Endothelial cell (in vitro differentiated cells): ENCODE measurements at places on chromosomes 13 and 19. TPM values are rescaled to one million over a fixed set of nuclear protein-coding genes. Genes with fewer than 3 reads are reported as not detected.

The GPR4 gene
- 13.5 TPM for total RNA-seq

DNA sequence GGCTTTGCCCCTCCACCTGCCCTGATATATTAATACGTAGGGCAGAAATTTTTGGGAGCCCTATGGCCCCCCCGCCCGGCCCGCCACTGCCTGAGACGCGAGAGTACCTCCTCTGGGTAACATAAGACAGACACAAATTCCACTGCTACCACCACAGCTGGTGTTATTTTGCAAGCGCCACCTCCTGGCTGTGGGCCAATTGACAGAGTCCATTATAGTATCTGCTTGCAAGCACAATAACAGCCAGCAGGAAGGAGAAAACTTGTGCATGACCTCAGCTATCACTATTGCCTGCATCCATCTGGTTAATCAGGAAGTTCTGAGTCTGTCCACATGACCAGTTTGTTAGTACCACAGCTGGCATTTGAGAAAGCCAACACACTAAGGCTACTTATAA is 25.3 kb upstream of the OR10H2 start:
- no peak for DNase-seq
- peaks cover 3% of the 10 kb centered on the region for H3K27me3 ChIP-seq
- H3K4me1 ChIP-seq, result no peaks in the 10 kb centered on the region
- no peak overlapping the region for H3K27ac ChIP-seq
- H3K4me3 ChIP-seq, result no peak overlapping the region

GRCh38 chr13:110799246-110800236 is 86.0 kb downstream of the ING1 start:
- no peak overlapping the region for H3K4me3 ChIP-seq
- H3K4me1 ChIP-seq, result peaks cover 14% of the 10 kb centered on the region
- H3K27me3 ChIP-seq, result peaks cover 3% of the 10 kb centered on the region
- peaks cover 2% of the 10 kb centered on the region for H3K36me3 ChIP-seq

- no peak for DNase-seq
- no peaks in the 10 kb centered on the region for H3K36me3 ChIP-seq
- H3K4me1 ChIP-seq, result peaks cover 5% of the 10 kb centered on the region
- no peak overlapping the region for H3K27ac ChIP-seq
Measured at GRCh38 chr13:74145249-74145975, 11.2 kb upstream of the KLF12 start.

- no peak for DNase-seq
- no peak overlapping the region for H3K4me3 ChIP-seq
- peaks cover 19% of the 10 kb centered on the region for H3K36me3 ChIP-seq
- H3K27me3 ChIP-seq, result peaks cover 1% of the 10 kb centered on the region
- no peaks in the 10 kb centered on the region for H3K4me1 ChIP-seq
- H3K27ac ChIP-seq, result no peak overlapping the region
Measured at GRCh38 chr19:2140138-2140569, 11.2 kb downstream of the AP3D1 start.

DNA sequence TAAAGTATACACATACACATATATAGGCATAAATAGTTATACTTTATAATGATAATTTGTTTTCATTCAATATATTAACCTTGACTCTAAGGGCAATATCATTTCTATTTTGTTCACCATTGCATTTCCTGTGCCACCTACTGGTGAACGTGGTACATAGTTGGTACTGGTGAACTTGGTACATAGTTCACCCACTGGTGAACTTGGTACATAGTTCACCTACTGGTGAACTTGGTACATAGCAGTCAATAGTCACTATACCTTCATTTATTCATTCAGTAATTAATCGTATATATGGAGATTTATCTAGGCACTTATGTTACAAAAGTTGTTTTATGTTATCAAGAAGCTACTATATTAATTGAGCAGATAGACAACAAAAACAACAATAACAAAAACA is 172.6 kb upstream of the ATXN8OS start:
- no peak for DNase-seq
- no peaks in the 10 kb centered on the region for H3K36me3 ChIP-seq
- no peak overlapping the region for H3K27ac ChIP-seq
- H3K4me3 ChIP-seq, result no peak overlapping the region
- H3K4me1 ChIP-seq, result no peaks in the 10 kb centered on the region

DNA sequence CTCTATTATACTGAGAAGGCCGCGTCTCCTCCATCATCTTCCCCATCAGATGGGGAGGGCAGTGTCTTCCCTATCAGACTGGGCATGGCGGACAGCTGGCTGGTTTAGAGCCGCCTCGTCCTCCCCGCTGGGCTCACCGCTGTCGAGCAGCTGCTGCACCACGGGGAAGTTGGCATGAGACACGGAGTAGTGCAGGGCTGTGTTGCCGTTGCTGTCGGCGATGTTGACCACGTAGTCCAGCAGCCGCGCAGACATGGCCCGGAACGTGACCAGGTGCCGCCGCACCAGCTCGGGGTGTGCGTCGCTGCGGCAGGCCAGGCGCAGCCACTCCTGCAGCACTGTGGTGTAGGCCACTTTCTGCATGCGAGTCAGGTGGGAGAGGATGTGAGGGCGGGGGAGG is 18.8 kb upstream of the SPC24 start:
- H3K27ac ChIP-seq, result no peak overlapping the region
- peaks cover 40% of the 10 kb centered on the region for H3K36me3 ChIP-seq
- no peak overlapping the region for H3K4me3 ChIP-seq
- peaks cover 7% of the 10 kb centered on the region for H3K27me3 ChIP-seq
- DNase-seq, result no peak
- H3K4me1 ChIP-seq, result no peaks in the 10 kb centered on the region

The CPAMD8 gene
- 4.8 TPM for total RNA-seq

- peaks cover 5% of the 10 kb centered on the region for H3K27me3 ChIP-seq
- no peak overlapping the region for H3K4me3 ChIP-seq
- H3K36me3 ChIP-seq, result no peaks in the 10 kb centered on the region
- DNase-seq, result no peak
- H3K4me1 ChIP-seq, result peaks cover 13% of the 10 kb centered on the region
Measured at GRCh38 chr19:35307931-35308330, 16.0 kb downstream of the MAG start.

- H3K4me1 ChIP-seq, result peaks cover 4% of the 10 kb centered on the region
- no peak for DNase-seq
- no peaks in the 10 kb centered on the region for H3K27me3 ChIP-seq
- H3K27ac ChIP-seq, result no peak overlapping the region
- no peaks in the 10 kb centered on the region for H3K36me3 ChIP-seq
- no peak overlapping the region for H3K4me3 ChIP-seq
Measured at GRCh38 chr13:50149932-50150331, 134.7 kb downstream of the KCNRG start.

DNA sequence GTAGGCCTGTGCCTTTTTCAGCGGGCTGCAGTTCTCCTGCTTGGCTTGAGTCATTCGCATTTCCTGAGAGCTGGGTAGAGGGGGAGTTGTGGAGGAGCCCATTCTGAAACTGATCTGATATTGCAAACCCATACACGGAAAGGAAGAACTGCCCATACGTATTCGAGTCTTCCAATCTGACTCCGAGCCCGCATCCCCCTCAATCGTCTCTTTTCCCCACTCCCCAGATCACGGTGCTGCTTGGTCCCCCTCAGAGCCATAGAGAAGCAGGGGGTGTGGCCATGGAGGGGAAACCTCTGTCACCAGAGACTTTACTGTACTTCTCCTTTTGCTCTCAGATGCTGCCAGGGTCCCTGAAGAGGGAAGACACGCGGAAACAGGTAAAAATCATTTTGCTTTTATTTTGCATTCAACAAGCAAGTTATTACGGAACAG is at the start of gene CD22:
TSS of gene CD22 (plus strand) at position 337 of the 435 bp plus-strand sequence. CDS start 2,854 bp downstream, outside the sequence.
- no peaks in the 10 kb centered on the region for H3K27me3 ChIP-seq
- no peak for DNase-seq
- no peak within 1 kb of the TSS for H3K4me3 ChIP-seq
- no peaks in the 10 kb centered on the region for H3K36me3 ChIP-seq
- no peaks in the 10 kb centered on the region for H3K4me1 ChIP-seq

DNA sequence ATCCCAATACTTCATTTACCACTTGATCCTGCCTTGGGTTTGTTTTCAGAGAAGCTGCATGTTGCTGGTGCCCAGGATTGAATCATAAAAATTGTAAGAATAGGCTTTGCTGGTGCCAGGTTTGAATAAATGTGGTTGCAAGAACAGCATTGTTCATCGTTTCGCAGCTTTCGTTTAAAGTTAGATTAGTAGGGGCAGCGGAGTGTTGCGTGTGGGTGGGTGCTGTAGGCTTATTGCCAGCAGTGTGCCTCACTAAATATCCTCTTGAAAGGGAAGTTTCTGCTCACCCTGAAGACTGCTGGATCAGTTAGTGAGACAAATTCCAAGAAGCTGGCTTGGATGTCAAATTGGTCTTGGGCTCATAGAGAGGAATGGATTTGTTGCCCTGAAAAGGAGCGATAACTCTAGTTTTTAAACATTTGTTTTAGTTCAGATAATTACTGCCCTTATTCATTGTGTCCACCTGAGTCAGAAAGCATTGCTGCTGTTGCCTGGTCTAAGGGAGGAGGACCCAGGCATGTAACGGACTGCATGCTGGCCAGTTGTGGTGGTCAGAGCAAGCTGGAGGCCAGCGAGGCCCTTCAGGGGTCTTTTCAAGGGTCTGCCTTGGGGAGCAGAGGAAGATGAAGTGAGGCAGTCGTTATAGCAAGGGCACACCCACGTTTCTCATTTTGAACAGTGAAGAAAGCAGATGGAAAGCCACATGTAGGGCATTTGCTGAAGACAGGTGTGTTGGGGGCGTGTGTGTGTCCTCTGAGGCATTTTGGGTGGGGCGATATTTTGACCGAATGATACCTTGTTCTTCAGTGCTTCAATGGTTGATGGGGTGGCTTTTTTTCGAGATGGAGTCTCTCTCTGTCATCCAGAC is 8.5 kb downstream of the ILF3 start:
- H3K27ac ChIP-seq, result peak overlapping the region; percentile 30
- peak overlapping the region; percentile 53 for H3K4me3 ChIP-seq
- H3K27me3 ChIP-seq, result peaks cover 3% of the 10 kb centered on the region
- H3K4me1 ChIP-seq, result peaks cover 7% of the 10 kb centered on the region
- H3K36me3 ChIP-seq, result peaks cover 11% of the 10 kb centered on the region
- no peak for DNase-seq

DNA sequence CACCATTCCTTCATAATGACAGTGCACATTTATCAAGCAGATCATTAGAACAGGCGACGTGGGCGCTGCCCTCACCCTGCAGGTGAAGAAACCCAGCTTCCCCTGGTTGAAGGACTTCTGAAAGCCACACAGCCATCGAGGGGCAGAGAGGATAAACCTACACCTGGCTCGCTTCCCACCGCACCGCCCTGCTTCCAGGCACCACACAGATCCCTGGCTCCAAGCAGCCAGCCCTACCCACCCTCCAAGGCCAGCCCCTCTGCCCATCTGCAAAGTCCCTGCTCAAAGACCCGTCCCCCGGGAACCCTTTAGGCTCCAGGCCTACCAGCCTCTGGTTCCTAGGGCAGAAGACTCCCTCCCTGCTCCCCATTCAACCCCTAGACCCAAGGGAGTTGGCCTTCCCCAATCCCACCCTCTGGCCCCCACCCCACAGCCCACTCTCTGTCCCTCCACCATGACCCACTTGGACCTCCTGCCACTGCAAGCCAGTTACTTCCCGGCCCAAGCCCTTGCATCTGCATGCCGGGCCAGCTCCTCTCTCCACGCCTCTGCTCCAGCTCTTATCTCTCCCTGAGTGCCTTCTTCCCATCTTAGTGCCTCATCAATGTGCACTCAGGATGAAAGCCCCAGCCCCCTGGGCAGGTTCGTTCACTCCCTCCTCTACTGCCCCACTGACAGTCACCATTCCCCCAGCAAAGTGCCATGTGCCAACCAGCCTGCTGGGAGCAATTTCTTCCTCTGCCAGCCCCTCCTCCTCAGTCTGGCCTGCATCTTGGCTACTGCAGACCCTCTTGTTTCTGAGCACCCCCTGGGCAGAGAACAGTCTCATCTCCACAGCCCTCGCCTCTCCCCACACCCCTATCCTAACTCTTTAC is 28.0 kb downstream of the PEPD start:
- no peak overlapping the region for H3K4me3 ChIP-seq
- H3K36me3 ChIP-seq, result peaks cover 4% of the 10 kb centered on the region
- H3K27me3 ChIP-seq, result no peaks in the 10 kb centered on the region
- H3K4me1 ChIP-seq, result no peaks in the 10 kb centered on the region

The DNAAF3 gene
- 2.2 TPM for total RNA-seq

The OR4F17 gene
- not detected for total RNA-seq
